Activated CD4-positive, CD25-positive, alpha-beta regulatory T cell (primary cell): ENCODE measurements at places on chromosomes 6 and 20.

GRCh38 chr20:52103913-52104545 is 87.5 kb downstream of the ZFP64 start:
- no peak for DNase-seq

- DNase-seq, result no peak
Measured at GRCh38 chr20:42093542-42094440, 475.6 kb upstream of the CHD6 start.

GRCh38 chr6:3750317-3751076 is 1.0 kb downstream of the PXDC1 start:
- no peak for DNase-seq

DNA sequence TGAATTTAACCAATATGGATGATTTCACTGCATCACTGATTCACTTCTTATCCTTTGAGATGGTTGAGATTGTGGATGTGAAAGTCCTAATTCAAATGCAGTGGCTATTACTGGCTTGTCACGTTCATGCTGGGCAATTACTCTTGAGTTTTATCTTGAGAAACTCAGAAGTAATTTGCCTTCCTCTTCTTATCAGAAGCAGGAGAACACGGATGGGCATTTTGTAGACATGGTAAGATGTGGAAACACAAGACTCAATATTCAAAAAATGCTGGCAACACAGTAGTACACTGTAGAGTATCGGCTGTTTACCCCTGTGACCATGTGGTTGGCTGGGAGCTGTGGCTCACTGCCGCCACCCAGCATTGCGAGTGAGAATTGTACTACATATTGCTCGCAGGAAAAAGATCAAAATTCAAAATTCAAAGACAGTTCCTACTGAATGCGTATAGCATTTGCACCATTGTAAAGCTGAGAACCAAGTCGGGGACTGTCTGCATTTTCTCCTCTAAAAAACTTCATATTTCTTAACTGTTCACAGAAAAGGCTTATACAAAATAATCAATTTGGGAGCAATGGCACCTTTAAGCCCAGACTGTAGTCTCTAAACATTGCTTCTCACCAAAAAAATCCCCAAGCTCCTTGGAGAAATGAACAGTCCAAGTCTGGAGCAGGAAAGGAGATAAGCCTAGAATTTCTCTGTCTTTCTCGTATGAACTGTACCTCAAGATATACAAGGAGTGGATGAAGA is 61.9 kb upstream of the ELOVL5 start:
- DNase-seq, result no peak

- DNase-seq, result no peak
Measured at GRCh38 chr20:62590309-62591121, 51.8 kb upstream of the SLCO4A1 start.

DNA sequence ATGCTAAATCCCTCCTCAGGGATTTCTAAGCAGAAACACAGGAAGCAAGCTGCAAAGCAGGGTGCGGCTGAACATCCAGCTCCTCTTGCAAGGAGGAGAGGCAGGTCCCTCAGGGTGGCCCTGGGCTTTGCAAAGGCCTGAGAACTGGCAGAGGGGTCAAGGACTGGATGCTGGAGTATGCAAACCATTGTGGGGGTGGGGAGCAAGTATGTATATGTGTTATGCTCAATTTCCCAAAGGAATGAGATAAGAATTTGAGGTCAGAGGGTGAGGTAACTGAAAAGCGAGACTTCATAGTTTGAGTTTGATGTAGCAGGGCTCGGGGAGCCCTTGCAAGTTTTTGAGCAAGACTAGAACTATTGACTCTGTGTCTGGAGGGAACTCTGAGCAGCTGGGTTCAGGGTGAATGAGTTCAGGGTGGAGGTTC is 11.2 kb downstream of the SLC22A2 start:
- no peak for DNase-seq

DNA sequence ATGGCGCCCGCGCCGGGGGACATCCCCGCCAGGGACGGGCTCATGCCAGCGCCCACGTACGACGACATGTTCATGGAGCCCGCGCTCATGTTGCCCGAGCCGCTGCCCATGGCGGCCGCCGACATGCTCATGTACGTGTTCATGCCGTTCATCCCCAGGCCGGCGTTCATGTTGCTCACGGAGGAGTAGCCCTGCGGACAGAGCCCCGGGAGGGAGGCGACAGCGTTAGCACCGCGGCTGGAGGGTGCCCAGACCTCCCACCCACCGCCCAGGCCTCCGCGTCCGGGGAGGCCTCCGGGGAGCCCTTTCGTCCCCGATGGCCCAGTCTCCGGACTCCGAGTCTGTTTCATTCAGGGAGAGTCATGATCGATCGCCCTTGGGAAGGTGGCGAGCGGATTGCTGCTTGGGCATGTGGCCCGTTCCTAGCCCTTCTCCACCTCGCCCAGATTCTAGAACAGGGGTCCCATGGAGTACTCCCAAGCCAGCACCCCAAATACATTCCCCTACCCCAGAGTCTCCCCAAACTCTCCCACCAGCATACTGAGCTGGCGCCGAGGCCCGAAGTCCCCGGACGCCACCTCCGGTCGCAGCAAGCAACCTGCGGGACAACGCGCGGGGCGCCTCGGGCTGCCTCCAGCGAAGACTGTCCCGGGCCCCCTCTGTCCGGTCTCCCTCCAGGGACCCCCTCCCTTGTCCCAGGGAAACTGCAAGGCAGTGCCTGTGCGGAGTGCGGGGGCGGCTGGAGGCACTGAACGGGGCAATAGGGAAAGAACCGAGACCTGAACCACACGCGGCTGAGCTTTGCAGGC is 1.2 kb downstream of the FOXA2 start:
- no peak for DNase-seq

DNA sequence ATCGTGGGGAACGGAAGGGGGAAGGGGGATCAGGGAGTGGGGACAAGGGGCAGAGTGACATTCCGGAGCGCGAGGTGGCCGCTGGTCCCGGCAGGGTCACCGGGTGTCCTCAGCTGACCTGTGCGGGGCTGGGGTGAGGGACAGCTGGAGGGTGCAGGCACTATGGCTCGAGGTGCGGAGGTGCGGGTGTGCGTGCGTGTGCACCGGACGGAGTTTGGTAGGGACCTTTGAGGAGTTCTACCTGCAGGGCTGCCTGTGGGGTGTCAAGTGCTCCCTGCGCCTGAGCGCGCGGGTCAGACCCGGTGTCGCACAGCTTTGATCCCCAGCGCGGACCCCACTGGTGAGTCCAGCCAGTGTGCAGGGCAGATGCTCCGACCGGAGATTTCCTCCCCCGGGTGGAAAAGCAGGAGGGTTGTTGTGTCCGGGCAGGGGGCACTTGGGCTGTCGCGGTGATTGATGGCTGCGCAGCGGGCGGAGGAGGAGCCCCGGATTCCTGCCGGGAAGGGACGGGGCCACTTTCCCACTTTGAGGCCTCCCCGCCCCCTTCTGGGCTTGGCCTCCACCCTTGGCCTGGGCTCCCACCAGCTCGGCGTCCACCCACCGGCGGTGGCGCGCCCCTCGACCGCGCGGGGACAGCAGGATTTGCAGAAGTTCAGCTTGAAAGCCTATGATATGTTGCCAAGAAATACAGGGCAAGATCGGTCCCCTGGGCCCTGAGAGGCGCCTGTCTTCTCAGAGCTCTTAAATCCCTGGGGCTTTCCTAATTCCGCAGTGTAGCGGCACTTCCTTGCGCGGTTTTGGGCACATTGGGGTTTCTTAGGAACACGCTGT is 658 bp downstream of the RIN2 start:
- no peak for DNase-seq

DNA sequence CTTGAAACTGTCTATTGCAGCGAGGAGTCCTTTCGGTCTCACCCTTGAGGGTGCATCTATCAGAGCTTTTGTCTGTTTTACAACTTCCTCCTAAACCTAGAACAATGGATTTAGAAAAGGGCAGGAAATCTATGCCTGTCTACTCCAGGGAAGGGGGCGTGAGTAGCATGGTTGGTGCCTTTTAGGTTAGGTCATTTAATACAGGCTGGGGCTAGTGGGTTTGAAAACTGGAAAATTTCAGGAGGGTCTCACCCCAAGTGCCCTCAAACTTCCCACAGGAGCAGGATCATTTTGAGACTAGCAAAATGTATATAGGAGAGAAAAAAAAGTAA is 33.5 kb upstream of the BMP6 start:
- no peak for DNase-seq

DNA sequence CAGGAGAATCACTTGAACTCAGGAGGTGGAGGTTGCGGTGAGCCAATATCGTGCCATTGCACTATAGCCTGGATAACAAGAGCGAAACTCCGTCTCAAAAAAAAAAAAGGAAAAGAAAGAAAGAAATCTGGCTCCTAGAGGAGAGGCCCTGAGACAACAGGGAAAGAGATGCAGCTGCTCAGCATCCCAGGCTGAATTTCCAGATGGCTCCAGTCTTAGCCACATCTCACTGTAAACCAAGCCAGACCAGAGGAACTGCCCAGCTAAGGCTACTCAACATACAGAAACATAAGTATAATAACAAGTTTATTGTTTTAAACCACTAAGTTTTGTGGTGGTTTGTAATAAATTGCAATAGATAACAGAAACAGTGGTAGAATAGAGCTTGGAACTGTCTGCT is 38.5 kb upstream of the TASP1 start:
- DNase-seq, result no peak

GRCh38 chr6:116404696-116405095 is 33.9 kb downstream of the DSE start:
- no peak for DNase-seq

DNA sequence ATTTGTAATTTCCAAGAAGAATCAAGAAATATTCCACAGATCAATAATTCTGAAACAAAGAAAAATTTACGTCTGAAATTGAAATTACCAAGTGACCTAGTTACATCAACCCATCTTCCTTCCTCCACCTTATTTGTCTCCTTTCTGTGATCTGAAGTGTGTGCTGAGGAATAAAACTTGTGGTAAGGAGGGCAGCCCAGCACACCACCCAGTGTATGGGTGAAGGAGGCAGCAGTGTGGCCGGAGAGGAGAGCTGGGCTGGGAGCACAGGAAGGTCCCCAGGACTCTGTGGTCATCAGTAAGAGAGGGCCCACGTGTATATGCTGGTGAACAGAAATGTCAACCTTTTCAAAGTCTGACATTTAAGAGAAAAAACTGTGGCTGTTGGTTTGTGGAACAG is 11.3 kb upstream of the CCR6 start:
- DNase-seq, result no peak

DNA sequence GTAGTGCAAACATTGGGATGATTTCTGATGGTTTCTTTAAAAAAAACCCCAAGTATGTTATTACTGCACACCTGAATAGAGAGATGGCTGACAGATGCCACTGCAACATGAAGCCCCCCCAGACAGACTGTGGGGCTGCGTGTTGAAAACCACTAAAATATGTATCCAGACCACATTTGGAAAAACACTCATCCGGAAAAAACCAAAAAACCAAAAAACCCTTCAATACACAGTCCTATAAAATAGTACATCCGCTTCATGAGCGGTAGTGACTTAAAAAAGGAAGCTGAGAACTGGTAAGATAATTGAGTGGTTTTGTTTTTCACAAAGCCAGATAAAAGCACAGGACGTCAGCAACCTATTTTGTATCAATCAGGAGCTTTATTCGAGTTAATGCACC is 47.1 kb upstream of the EDN3 start:
- DNase-seq, result no peak

- no peak for DNase-seq
Measured at GRCh38 chr6:154653385-154653784, 79.8 kb upstream of the SCAF8 start.

GRCh38 chr20:49280463-49281058 is 2.7 kb upstream of the ZNFX1 start:
- DNase-seq, result no peak
